WERI-Rb-1 (cell line): ENCODE measurements at places on chromosomes 1 and 21.

GRCh38 chr1:91691525-91691924 lies 190.9 kb downstream of the CDC7 start:
- DNase-seq, result no peak

- no peak for DNase-seq
These were observed 532.4 kb downstream of the KIF26B start for GRCh38 chr1:245687152-245687635.

DNA sequence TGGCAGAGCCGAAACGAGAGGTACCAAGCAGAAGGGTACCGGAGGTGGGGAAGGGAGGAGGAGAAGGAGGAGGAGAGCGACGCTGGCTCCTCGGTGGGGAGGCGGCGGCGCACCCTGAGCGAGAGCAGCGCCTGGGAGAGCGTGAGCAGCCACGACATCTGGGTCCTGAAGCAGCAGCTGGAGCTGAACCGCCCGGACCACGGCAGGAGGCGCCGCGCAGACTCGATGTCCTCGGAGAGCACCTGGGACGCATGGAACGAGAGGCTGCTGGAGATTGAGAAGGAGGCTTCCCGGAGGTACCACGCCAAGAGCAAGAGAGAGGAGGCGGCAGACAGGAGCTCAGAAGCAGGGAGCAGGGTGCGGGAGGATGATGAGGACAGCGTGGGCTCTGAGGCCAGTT lies 32.4 kb downstream of the STYXL2 start:
- no peak for DNase-seq

DNA sequence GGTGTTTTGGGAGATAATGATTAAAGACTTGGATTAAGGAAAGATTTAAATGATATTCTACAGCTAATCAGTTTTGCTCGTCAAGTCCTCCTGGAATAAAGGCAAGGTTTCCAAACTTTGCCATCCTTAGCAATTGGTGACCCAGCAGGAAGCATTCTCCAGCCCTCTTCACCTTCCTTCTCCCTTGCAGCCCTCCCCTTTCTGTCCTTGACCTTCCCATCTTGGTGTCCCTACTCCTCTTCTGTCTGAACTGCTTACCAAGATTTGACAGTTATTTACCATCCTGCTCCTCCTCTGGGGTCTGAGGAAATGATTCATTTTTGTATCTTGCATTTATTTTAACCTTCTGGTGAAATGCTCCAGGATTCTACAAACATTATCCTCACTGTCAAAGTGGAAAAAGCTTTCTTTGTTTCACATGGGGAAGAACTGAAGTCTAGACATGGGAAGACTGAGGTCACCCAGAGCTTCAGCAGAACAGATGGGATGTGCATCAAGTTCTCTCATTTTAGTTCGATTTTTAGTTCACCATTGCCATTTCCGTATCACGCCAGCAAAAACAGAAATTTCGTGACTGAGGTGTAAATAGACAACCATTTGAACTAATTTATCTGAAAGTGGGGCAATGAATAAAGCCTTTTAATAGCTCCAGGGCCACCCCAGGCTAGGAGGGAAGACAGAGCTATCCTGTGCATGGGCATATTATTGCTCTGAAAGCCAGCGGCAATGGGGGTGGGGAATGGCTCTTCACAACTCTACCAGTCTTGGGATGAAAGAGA lies 504.4 kb upstream of the PLXNA2 start:
- no peak for DNase-seq

DNA sequence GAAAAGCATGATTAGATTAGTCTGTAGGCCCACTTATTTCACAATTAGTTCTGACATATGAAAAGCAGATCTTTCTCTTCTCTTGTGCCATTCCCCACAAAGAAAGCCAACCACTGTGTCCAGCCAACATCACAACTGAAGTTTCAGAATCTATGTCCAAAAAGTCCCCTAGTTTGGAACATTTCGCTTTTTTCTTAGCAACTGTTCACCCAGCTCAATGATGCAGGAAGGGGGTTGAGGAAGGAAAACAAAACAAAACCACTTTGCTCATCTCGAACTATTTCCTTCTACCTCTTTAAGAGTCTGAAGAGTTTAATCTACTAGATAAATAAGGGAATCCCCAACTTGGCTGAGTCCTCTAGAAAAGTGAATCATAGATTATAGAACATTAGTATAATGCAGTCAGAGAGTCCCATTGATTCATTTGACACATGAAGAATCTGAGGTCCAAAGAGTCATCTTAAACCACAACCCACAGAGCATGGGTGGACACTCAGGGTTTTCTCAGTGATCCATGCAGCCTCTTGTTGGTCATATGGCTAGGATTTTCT lies 159.3 kb upstream of the SGIP1 start:
- DNase-seq, result no peak

- no peak for DNase-seq
These were observed 792.8 kb downstream of the ADGRL2 start for GRCh38 chr1:82593561-82593960.

GRCh38 chr1:182575540-182576149 lies 13.4 kb downstream of the RNASEL start:
- DNase-seq, result no peak

DNA sequence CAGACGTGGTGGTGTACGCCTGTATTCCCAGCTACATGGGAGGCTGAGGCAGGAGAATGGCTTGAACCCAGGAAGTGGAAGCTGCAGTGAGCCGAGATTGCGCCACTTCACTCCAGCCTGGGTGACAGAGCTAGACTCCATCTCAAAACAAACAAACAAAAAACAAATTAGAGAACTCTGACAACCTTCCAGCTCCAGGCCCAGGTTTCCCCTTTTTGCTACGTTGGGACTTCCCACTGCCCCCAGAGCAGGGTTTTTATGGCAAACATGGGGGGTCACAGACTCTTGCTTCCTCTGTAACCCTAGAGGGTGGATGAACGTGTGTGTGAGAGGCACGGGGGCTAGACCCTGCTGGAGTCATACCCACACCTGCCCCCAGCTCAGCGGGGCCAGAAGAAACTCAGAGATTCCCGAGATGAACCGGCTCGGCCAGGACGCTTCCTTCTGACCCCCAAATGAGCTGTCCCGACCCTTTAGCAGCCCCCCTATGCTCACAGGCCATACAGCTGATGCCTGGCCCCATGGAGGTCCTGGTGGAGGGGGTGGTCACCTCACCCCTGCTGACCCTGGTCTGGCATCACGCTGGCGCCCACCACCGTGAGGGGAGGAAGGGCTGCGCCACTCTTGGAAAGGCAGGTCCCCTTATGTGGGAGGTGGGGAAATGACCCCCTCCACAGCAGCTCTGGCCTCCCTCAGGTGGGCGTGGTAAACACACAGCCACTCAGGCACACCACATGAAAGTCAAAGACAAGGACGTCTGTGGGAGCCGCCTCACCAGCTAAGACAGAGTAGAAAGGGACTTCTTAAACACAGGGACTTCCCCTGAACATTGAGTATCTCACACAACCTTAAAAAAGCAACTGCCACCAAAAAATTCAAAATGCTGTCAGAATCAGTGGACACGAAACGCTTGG lies 7.1 kb downstream of the GPR157 start:
- no peak for DNase-seq

DNA sequence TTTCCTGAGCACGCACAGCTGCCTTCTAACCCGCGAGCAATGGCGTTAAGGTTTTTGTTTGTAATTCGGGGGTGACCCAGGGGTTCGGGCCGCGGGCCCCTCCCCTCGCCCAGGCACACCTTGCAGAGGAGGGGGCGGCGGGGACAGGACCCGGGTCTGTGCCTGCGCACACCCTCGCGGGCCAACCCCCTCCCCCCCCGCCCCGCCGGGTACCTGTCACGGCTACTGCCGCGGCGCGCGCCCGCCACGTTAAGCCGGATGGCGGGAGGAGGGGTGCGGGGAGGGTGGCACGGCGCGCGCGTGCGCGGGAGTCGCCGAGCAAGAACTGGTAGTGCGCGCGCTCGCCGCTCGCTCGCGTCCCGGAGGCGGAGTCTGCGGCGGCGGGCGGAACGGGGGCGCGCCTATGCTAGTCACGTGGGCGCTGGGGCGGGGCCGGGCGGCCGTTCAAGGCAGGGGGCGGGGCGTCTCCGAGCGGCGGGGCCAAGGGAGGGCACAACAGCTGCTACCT lies at the start of gene TPTE:
Gene TPTE, plus strand, starts transcription at position 493 of the 508 bp plus-strand sequence. CDS start 17,141 bp downstream, outside the sequence.
- DNase-seq, result no peak

GRCh38 chr21:15795533-15795932 lies 65.8 kb downstream of the USP25 start:
- no peak for DNase-seq

GRCh38 chr1:217315346-217315745 lies 315.5 kb downstream of the GPATCH2 start:
- DNase-seq, result no peak

- DNase-seq, result no peak
These were observed 269.5 kb downstream of the TM2D1 start for GRCh38 chr1:61455400-61455799.

DNA sequence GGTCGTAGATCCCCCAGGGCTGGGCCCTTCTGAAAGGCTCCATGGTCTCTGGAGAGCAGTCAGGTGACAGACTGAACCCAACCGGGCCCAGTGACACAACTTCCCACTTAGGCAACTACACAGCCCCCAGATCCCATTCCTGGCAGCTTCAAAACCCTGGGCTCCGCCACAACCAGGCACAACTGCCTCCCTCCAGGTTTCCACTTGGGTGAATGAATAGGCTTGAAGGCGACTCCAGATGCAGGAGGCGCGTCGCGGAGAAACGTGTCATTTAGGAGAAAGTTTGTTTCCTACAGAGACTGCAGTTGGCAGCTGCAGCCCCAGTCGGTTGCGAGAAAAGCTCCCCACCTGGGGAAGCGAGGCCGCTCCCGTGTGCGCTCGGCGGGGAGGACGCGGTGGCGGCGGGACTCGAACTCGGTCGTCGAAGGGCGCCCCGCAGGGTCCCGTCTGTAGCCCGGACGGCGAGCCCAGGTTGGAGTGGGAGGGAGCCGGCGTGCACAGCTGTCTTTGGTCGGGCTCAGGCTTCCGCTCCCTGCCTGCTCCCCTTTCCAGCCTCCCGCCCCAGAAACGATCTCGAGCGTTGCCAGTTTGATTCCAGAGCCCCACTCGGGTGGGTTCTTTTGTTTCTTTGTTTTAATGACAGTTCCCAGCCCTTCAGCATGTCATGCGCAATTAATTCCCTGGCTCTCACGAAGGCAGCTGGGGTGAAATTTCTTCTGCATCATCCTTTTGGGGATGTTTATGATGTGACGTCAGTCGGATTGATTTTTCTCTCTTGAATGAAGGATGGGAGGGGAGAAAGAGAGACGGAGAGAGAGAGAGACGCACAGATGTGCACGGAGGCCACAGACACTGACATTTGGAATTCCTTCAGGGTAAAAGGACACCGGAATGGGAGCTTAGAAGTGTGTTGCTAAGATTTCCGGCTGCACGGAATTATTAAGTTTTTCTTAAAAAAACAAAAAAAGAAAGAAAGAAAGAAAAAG lies 862 bp upstream of the SGIP1 start:
- no peak for DNase-seq

GRCh38 chr1:15627343-15627988 lies 10.2 kb downstream of the DDI2 start:
- DNase-seq, result no peak

- DNase-seq, result no peak
These were observed 10.8 kb downstream of the OSBPL9 start for GRCh38 chr1:51627672-51628071.
